ENCODE measurements at places on chromosomes 1 and 21. TPM values are rescaled to one million over a fixed set of nuclear protein-coding genes. Genes with fewer than 3 reads are reported as not detected.

TACSTD2 gene
- not detected for total RNA-seq

GRCh38 chr1:114545796-114546195 lies 34.8 kb upstream of the TRIM33 start:
- no peak for DNase-seq

OR2T35 gene
- total RNA-seq, result not detected

HTR6 gene
- total RNA-seq, result 0.16 TPM

DNA sequence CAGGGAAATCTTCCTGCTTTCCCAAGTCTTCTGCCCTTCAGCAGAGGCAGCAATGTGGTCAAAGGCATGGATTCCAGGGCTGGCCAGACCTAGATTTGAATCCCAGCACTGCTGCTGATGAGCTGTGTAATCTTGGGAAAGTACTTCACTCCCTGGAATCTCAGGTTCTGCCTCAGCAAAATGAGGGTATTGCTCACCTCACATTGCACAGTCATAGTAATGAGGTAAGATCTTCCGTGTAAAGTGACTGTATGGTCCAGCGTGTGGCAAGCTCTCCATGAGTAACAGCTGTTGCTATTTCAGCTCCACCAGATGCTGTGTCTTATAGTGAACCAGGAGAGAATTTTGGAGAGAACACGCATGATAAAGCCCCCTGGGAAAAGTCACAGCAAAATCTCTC lies 56.1 kb upstream of the F3 start:
- no peak for DNase-seq

KRTAP21-3 gene
- not detected for total RNA-seq

Data from osteocyte (in vitro differentiated cells).